ENCODE measurements at places on chromosomes 5 and 9.

- DNase-seq: no peak
These were observed 6.0 kb downstream of the CREBRF start for GRCh38 chr5:173062141-173062540.

DNA sequence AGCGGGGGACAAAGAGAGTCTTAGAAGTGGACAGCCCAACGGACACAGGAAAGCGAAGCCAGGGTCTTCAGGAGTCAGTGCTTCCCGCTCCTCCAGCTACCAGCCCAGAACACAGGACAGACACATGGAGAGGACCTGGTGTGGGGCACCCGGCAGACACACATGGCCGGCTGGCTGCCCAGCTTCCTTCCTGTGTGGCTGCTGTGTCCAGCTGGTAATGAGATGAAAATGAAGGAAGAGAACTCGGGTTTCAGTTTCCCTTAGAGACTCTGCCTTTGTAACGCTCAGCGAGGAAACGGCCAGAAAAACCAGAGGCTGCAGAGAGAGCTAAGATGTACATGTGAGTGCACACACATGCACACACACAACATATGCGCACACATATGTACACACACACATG, 87.5 kb downstream of the SECISBP2 start:
- no peak for DNase-seq

GRCh38 chr9:93678199-93679019, 102.0 kb downstream of the PHF2 start:
- no peak for DNase-seq

- DNase-seq: no peak
These were observed 1.3 kb downstream of the SHC3 start for GRCh38 chr9:89177012-89177943.

- DNase-seq: no peak
These were observed 14.2 kb upstream of the LARP1 start for GRCh38 chr5:154740957-154741356.

DNA sequence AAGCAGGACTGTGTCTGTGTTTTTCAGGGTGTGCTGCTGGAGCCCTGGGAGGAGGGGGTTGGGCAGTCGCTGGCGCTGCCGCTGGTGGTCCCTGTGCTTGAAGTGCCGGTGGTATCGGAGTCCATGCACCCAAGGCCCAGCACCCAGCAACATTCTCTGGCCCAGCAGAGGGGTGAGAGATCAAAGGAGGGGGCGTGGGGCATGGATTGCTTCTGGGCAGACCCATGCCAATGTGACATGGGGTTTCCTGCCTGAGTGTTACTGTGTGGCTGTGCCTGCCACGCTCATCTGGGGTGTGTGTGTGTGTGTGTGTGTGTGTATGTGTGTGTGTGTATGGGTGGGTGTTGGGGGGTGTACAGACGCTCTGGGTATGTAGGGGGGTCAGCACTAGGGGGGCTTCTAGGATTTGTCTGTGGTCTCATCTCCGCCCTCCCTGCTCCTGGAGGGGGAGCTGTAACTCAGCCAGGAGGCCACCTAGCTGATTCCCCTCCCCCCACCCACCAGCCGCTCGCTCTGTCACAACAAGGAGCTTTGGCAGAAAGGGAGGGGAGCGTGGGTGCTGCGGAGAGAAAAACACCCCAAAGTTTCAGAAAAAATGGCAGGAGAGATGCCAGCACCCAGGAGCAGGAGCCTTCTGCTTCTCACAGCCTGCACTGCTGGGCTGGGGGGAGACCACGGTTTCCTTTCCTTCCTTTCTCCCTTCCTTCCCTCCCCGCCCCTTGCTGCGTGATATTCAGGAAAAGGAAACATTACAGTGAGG, 35.9 kb upstream of the HSPA9 start:
- DNase-seq: no peak

DNA sequence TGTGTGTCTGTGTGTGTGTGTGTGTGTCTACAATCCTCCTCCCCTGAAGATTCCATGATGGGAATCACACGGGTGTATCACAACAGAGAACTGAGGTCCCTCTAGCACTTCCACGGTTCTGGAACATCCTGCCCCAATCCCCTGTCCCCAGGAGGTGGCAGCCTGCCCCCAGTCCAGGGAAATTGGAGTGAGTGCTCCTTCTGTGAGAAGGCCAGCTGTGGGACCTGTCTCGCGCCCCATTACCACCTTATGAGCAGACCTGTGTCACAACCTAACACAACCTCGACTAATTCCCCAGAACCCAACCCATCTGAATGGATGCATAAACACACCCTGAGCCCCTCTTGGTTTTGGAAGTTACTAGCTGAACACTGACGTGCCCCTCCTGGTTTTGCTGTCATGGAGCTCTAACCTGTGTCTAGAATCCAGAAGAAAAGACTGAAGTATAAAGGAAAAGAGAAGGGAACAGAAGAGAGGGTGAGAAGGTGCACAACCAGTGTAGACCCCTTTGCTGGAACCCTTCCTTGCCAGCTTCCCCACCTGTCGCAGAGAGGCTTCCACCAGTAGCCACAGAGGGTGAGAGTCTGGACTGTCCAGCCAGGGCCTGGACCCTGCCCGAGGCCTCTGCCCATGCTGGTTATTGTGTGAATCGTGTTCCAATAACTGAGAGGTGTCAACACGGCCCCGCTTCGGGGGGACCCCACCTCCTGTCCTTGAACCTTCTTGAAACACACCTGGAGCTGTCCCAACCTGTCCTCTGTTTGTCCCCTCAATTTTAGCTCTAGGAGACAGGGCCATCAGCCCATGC, 3.4 kb downstream of the BTNL9 start:
- no peak for DNase-seq

- DNase-seq: no peak
These were observed 48.2 kb downstream of the TNFAIP8 start for GRCh38 chr5:119404033-119404432.

DNA sequence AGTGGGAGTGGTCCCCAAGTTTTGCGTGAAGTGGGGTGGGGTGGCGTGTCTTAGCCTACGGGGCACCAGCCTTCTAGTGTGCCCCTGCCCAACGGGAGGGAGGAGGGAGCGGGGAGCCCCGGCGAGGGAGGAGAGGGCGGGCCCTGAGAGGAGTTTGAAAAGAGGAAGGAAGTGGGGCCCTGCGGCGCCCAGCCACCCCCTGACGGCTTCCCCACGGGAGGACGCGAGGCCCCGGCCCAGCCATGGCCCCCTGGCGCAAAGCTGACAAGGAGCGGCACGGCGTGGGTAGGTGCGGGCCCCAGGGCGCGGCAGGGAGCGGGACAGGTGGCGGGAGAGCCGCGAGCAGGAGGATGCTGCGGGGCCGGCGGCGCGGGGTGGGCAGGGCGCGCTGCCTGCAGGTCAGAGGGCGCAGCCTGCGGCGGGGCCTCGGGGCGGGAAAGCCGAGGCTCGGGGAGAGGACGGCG, at the start of gene DOCK2:
Gene DOCK2, plus strand, starts transcription at position 191 of the 464 bp plus-strand sequence. Its CDS starts 52 bp downstream, at position 243.
- no peak for DNase-seq

GRCh38 chr5:112294126-112294525, 125.0 kb downstream of the EPB41L4A start:
- DNase-seq: no peak

DNA sequence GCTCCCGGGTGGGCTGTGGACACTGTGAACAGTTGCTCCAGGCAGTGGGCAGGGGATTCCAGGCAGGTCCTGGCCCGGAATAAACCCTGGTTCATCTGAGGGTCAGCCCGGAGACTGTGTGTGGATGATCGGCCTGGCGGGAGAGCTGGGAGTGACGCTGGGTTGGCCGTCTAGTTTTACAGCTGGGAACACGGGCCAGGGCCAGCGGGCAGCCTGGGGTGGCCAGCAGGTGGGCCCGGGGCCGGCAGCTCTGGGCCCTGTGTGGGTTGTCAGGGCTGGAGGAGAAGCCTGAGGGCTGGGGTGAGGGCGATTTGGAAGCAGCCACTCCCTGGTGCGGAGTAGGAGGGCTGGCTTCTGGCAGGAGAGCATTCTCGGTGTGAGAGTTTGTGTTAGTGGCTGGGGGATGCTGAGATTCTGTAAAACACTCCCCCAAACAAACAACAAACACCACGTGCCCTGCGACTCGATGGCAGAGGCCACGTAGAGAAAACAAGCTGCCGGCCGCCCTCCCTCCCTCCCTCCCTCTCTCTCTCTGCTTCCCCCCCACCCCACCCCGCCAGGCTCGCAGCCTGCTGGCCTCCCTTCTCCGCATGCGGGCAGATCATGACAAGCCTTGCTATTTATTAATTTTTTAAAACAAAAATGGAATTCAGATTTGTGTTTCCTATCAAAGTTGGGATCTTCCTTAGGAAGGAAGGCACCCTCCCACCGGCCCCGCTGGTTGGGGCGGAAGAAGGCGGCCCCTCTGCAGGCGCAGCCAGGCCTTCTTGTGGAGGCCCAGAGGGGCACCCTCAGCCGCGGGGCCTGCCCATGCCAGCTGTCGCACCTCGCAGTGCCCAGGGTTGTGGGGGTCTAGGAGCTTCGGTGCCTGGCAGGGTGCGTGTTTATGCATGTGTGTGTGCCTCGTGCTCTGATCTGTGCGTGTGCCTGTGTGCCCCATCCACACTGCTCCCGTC, 49.5 kb downstream of the RXRA start:
- DNase-seq: no peak

- no peak for DNase-seq
These were observed 263.9 kb downstream of the COX7C start for GRCh38 chr5:86881493-86882090.

- DNase-seq: no peak
These were observed 31.7 kb downstream of the GSN start for GRCh38 chr9:121299467-121300282.

DNA sequence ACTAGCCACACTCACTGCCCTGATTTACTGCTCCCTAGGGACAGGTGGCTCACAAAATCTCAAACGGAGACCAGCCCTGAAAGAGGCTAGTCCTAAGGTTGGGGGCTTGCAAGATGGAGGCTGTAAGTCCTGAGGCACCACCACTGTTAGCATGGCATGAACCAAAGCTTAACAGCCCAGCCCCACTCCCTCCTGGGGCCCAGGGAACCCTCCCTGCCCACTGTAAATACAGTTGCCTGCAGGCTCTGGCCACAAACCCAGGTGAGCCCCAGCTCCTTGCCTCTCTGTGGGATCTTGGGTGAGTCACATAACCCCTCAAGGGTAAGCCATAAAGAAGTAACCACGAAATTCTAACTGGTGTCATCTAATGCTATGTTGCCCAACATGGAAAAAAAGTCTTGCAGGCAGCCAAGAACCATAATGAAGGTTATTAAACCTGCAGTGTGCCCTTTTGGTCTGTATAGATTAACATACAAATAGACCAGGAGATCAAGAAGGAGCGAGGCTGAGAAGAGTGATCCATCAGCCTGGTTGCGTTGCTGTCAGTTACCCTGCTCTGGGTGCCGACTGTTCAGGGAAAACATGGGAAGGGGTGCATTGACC, 1.7 kb upstream of the POMT1 start:
- peak; percentile 37 for DNase-seq

DNA sequence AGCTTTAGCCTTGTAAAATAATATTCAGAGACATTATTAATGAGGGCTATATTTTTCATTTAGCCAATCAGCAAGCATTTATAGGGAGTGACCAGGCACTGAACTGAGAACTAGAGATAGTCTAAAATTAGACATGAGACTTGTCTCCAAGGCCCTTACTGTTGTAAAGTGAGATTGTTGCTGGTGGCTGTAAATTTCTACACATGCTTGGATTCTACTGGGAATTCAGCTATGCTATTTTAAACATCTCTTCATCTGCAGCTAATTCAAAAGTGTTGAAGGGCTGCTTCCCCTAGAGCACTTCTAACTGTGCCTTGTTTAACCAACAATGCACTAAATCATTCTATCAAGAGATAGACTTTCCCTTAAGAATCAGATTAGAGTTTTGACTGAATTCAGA, 67.4 kb downstream of the CHSY3 start:
- no peak for DNase-seq

GRCh38 chr5:61330341-61330844, 1.7 kb upstream of the ZSWIM6 start:
- DNase-seq: no peak

GRCh38 chr9:17942498-17942897, 363.6 kb downstream of the SH3GL2 start:
- no peak for DNase-seq

DNA sequence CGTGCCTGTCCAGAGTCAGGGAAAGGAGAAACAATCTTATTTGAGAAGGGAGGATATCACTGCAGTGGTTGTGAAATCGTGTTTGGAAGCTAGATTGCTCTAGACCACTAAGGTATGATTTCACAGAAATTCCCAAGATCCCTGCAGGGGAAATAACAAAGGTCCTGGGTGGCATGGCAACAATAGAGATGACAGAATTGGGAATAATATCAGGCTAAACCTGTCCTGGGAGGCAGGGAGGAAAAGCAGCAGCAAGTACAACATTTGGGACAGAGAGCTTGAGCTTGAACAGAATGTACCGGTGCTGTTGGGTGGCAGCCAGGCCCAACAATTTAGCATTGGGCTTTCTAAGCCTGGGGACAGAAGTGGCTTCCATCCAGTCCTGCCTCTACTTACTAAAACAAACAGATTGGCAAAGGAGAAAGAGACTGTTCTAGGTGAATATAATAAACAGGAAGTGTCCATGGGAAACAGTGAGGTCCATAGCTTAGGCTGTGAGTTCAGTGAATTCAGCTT, 17.0 kb upstream of the ARHGAP26 start:
- no peak for DNase-seq

DNA sequence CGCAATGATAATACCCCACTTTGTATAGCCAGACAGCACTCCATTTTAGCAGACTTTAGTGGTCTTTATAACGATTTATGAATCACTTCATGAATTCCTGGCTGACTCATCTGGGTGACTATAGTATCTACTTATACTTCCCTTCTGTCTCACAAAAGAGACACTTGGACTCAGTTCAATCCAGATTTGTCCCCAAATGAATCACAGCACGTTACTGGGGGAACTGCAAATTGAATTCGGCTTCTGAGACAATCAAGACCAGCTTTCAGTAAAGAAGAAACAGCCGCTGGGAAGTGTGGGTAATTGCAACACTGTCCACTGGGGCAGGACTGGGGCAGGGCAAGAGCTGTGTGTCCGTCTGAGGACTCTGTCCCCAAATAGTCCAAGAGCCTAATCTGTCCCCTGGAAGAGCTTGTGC, 337.3 kb upstream of the RFX3 start:
- DNase-seq: no peak

DNA sequence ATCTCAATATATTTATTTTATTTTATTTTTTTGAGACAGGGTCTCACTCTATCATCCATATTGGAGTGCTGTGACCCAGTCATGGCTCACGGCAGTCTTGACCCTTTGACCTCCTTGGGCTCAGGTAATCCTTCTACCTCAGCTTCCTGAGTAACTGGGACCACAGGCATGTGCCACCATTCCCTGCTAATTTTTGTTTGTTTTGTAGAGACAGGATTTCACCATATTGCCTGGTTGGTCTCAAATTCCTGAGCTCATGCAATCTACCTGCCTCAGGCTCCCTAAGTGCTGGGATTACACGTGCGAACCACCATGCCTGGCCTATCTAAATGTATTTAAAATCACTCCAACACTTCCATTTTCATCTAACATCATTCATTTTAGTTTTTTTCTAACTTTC, 190.5 kb upstream of the CHD1 start:
- DNase-seq: no peak

- no peak for DNase-seq
These were observed 23.1 kb downstream of the TRIM7 start for GRCh38 chr5:181181650-181182565.

DNA sequence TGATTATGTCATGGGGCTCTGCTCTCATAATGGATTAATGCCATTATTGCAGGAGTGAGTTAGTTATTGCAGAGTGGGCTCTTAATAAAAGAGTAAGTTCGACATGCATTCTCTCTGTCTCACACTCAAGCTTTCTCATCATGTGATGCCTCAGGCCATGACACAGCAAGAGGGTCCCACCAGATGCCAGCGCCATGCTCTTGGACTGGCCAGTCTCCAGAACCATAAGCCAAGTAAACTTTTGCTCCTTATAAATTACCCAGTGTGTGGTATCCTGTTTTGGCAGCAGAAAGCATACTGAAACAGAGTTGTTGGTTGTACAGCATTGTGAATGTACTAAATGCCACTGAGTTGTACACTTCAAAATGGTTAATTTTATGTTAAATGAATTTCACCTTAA, 138.1 kb downstream of the MYO10 start:
- no peak for DNase-seq

Measured in SW 1271 (cell line).